Activated CD4-positive, alpha-beta memory T cell treated with anti-CD3 and anti-CD28 coated beads for 36 hours (primary cell): ENCODE measurements at places on chromosomes 16 and 17. TPM values are rescaled to one million over a fixed set of nuclear protein-coding genes. Genes with fewer than 3 reads are reported as not detected.
A peak's percentile ranks its signal among the peaks of the same experiment; 100 is the strongest.

GRCh38 chr17:45226576-45226975 lies 4.9 kb downstream of the FMNL1 start:
- peak; percentile 12 for DNase-seq

GRCh38 chr16:57753448-57754353 lies 18.1 kb downstream of the KATNB1 start:
- no peak for DNase-seq

GRCh38 chr16:81873843-81874752 lies 95.0 kb downstream of the PLCG2 start:
- DNase-seq: peak; percentile 74

GRCh38 chr17:8725881-8726876 lies 18.5 kb downstream of the CCDC42 start:
- DNase-seq: no peak

The CD300LB gene
- not detected for total RNA-seq
